PC-3 (cell line): ENCODE measurements at places on chromosomes 11 and 22. TPM values are rescaled to one million over a fixed set of nuclear protein-coding genes. Genes with fewer than 3 reads are reported as not detected.

GRCh38 chr11:41532413-41532812 is 73.0 kb upstream of the LRRC4C start:
- H3K27ac ChIP-seq: no peak overlapping the region
- H3K36me3 ChIP-seq: no peaks in the 10 kb centered on the region
- no peaks in the 10 kb centered on the region for H3K27me3 ChIP-seq

- no peaks in the 10 kb centered on the region for H3K27me3 ChIP-seq
- no peak for DNase-seq
- no peak overlapping the region for H3K4me3 ChIP-seq
- no peaks in the 10 kb centered on the region for H3K36me3 ChIP-seq
Observed at GRCh38 chr11:111537336-111537860, 3.1 kb upstream of the LAYN start.

GRCh38 chr11:74697722-74698121 is 33.5 kb downstream of the CHRDL2 start:
- DNase-seq: no peak
- H3K4me1 ChIP-seq: peaks cover 12% of the 10 kb centered on the region
- H3K36me3 ChIP-seq: no peaks in the 10 kb centered on the region
- H3K27me3 ChIP-seq: no peaks in the 10 kb centered on the region

GRCh38 chr11:77141034-77141433 is 13.0 kb downstream of the MYO7A start:
- H3K4me1 ChIP-seq: peaks cover 11% of the 10 kb centered on the region
- DNase-seq: peak; percentile 74
- H3K27me3 ChIP-seq: no peaks in the 10 kb centered on the region
- no peak overlapping the region for H3K27ac ChIP-seq

GRCh38 chr11:16512899-16513241 is 156.5 kb upstream of the SOX6 start:
- no peaks in the 10 kb centered on the region for H3K36me3 ChIP-seq
- H3K4me3 ChIP-seq: no peak overlapping the region
- DNase-seq: no peak
- no peak overlapping the region for H3K27ac ChIP-seq

The SLC15A3 gene
- total RNA-seq: not detected in 2 replicates

The CENPM gene
- 75.9 and 77.5 TPM in 2 replicates for total RNA-seq

The OR6T1 gene
- not detected in 2 replicates for total RNA-seq

- peaks cover 5% of the 10 kb centered on the region for H3K4me1 ChIP-seq
- H3K27me3 ChIP-seq: no peaks in the 10 kb centered on the region
- no peaks in the 10 kb centered on the region for H3K36me3 ChIP-seq
- no peak overlapping the region for H3K4me3 ChIP-seq
- H3K27ac ChIP-seq: no peak overlapping the region
- DNase-seq: no peak
Observed at GRCh38 chr22:38601221-38601764, 31.3 kb upstream of the DMC1 start.

GRCh38 chr11:61737636-61738386 is 14.6 kb upstream of the MYRF start:
- no peak for DNase-seq
- H3K27ac ChIP-seq: no peak overlapping the region
- no peaks in the 10 kb centered on the region for H3K27me3 ChIP-seq
- no peak overlapping the region for H3K4me3 ChIP-seq
- H3K36me3 ChIP-seq: peaks cover 6% of the 10 kb centered on the region; the same call in 1 of the 2 replicates
- H3K4me1 ChIP-seq: peaks cover 11% of the 10 kb centered on the region

DNA sequence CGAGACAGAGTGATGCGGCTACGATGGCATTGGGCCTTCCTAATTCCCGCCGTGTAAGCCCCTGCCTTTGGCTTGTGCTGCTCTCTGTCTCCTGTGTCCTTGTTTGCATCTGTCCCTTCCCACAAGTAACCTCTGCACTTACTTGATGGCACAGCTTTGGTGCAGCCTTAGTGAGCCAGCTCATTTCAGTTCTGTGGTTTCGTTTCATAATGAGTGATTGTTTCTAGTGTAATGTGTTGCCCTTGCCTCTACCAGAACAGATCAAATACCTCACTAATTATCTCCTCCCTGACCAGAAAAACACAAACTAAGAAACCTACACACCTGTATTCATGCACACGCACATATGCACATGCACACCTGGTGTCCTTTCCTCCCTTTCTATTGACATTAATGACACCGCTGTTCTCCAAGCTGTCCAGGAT is 58.8 kb downstream of the GRK3 start:
- no peaks in the 10 kb centered on the region for H3K36me3 ChIP-seq
- H3K27ac ChIP-seq: no peak overlapping the region
- no peak overlapping the region for H3K4me3 ChIP-seq
- peaks cover 27% of the 10 kb centered on the region for H3K27me3 ChIP-seq
- no peaks in the 10 kb centered on the region for H3K4me1 ChIP-seq

The ARRB1 gene
- total RNA-seq: 15.7 and 19.1 TPM in 2 replicates

DNA sequence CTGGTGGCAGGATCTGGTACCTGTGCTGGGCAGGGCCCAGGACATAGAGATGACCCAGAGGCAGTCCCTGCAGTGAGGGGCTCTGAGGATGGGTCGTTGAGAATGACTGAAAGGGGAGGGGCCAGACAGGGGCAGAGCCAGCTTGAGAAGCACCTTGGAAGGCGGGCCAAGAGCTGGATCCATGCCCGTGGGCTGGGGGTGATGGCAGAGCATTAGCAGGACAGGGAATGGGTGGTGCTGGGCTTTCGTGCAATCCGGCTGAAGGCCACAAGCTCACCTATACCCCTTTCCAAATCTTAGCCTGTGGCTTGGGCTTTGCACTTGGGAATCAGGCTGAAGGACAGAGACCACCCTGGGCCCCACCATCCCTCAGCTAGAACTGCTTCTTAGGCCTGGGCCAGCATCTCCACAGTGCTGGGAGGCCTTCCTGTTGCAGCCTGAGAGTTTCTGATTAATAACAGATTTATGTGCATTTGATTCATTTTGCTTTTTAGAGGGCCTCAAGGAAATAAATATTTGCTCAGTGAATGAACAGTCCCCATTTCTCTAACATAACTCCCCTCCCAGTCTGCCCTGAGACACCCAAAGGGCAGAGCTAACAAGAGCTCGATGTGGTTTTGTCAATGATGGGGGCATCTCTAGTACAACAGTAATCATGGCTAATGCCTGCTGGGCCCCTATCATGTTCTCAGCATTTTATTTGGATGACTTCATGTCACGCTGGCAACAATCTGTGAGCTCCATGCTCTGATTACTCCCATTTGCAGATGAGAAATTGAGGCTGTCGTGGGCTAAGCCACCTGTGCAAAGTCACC is 39.3 kb downstream of the RIBC2 start:
- no peak overlapping the region for H3K4me3 ChIP-seq
- no peak for DNase-seq
- H3K4me1 ChIP-seq: no peaks in the 10 kb centered on the region
- H3K36me3 ChIP-seq: no peaks in the 10 kb centered on the region

The TRMT2A gene
- total RNA-seq: 58.9 and 62.1 TPM in 2 replicates

DNA sequence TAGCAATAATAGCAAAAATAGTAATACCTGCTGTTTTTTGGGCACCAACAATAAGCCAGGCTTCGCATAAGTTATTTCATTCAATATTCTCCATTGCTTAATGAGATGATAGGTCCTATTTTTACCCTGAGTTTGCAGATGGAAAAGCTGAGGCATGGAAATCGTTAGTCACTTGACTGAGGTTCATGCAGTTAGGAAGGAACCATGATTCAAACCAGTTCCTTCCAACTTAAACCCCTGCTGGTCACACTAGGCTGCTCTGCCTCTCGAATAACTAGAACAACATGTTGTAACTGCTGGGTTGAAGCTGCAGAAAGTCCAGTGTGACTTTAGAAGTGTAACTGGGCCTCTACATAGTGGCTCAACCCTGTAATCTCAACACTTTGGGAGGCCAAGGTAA is 69.3 kb downstream of the SEZ6L start:
- no peaks in the 10 kb centered on the region for H3K36me3 ChIP-seq
- no peaks in the 10 kb centered on the region for H3K4me1 ChIP-seq
- H3K4me3 ChIP-seq: no peak overlapping the region
- H3K27me3 ChIP-seq: peaks cover 7% of the 10 kb centered on the region; the same call in 1 of the 2 replicates
- DNase-seq: no peak

DNA sequence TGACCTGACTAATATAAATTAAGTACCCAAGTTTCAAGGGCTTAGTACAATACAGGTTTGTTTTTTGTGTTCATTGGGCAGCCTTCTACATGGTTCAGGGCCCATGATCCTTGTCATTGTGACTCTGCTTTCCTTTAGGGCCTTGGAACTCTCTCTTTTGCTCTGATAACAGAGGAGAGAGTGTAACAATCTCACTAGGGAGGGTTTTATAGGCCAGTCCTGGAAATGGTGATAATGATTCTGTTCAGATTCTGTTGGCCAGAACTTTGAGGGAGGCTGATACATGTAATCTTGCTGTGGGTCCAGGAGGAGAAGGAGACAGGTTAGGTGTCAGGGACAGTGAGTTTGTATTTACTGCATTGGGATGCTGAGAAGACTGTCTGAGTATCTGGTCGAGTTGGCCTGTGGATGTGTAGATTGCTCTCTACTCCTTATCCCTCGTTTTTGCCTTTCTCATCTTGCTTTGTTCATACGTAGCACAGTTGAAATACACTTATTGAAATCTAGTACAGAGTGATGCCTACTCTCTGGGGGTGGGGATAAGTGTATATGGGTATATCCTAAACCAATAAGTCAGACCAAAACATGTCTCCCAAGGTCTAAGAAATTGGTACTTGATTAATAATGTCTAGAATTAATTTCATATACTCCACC is 37.5 kb upstream of the HEPHL1 start:
- no peak overlapping the region for H3K27ac ChIP-seq
- no peak overlapping the region for H3K4me3 ChIP-seq
- H3K36me3 ChIP-seq: no peaks in the 10 kb centered on the region
- DNase-seq: no peak
- H3K27me3 ChIP-seq: no peaks in the 10 kb centered on the region
